ENCODE measurements at places on chromosomes 16 and 17.
A peak's percentile ranks its signal among the peaks of the same experiment; 100 is the strongest.

- DNase-seq: no peak
These were observed 71.3 kb downstream of the PLCG2 start for GRCh38 chr16:81850197-81850944.

- DNase-seq: no peak
These were observed 47.9 kb upstream of the NKD1 start for GRCh38 chr16:50500171-50500874.

DNA sequence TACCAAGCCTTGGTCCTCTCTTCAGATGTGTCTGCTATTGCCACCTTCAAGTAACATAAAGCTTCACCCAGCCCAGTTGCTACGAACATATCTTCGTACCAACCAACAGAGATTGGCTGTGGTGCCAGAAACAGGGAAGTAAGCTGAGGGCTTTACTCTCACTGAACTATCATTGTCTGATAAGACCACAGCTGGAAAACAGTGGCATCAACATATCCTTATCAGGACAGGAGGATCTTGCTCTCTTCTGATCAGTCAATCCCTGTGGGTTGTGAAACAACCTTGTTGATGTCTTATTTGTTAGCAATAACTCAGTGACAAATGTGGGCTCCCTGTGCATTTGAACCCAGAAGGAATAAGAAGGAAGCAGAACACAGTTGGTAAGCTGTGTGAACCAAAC is 446.3 kb upstream of the MAF start:
- DNase-seq: no peak

GRCh38 chr17:28716740-28717577 is 709 bp downstream of the RAB34 start:
- DNase-seq: peak; percentile 44

DNA sequence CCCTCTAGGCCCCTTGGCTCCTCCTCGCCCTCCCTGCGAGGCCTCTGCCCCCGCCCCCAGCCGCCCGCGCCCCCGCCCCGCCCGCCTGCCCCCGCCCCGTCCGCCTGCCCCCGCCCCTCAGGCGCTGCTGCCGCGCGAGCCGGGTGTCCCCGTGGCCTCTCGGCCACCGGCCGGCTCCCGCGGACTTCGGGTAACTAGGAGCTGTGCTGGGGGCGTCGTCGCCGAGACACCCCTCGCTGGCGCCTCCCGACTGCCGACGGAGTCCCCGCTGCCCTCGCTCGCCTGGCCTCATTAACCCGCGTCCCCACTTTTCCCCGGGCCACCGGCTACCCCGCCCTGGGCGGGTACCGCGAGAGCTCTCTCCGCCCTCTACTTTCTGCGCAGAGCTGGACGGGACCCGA is at the start of gene TLCD1:
Gene TLCD1 (minus strand): TSS at position 8 of the 401 bp plus-strand sequence. CDS start 136 bp downstream, outside the sequence.
- peak; percentile 32 for DNase-seq

DNA sequence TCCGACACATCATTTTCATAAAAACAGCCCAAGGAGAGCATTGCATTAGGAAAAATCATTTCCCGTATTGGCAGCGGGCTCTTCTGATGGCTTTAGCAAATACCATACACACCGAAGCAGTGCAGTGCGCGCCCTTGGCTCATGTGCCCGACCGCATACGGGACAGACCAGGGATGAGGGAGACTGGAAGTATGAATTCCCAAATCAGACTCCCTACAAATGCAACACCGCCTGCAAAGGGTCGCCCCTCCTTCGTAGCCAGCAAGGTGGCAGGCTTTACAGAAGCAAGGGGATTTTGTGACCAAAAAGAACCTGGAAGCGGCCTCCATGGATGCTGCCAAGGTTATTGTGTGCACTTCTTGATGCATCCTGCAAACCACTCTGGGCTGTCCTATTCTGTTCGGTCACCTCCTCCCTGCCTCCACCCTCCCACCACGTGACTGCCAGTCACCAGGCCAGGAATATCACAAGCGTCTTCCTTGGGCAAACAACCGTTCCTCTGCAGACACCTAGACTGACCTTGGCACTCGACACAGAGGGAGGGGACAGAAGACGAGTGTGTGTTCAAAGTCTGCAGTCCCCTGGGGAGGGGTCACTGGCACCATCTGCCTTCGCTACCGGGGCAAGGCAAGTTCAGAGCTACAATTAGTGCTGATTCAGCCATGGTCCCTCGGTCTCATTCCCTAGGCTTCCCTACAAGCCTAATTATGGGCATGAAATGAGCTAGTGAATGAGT is 460.4 kb downstream of the SLC39A11 start:
- DNase-seq: no peak

GRCh38 chr17:42475835-42476234 is 17.2 kb downstream of the ATP6V0A1 start:
- peak; percentile 11 for DNase-seq
